Stimulated activated CD4-positive, alpha-beta T cell treated with anti-CD3 and anti-CD28 coated beads, Interleukin-15, amount 100 ng/mL, for 1 hour (primary cell): ENCODE measurements at places on chromosomes 16 and 17.

GRCh38 chr17:15247891-15248529 lies 17.1 kb downstream of the PMP22 start:
- DNase-seq: no peak

DNA sequence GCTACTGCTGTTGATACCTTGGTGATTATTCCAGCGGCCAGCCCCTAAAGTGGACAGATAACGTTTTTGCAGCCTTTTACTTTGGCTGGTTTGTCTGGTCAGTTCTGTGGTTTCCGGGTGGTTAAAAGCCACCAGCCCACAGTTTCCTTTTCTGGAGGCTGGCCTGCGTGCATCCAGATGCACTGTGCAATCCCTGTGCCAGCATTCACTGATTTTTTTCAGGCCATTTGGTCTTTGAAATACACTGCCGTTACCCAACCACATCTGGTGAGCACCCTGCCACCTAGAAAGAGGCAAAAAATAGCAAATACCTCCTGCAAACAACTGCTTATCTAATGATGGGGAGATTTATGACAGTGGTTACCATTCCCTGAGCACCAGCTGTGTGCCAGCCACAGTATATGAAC lies 797 bp downstream of the NUDT7 start:
- DNase-seq: no peak

DNA sequence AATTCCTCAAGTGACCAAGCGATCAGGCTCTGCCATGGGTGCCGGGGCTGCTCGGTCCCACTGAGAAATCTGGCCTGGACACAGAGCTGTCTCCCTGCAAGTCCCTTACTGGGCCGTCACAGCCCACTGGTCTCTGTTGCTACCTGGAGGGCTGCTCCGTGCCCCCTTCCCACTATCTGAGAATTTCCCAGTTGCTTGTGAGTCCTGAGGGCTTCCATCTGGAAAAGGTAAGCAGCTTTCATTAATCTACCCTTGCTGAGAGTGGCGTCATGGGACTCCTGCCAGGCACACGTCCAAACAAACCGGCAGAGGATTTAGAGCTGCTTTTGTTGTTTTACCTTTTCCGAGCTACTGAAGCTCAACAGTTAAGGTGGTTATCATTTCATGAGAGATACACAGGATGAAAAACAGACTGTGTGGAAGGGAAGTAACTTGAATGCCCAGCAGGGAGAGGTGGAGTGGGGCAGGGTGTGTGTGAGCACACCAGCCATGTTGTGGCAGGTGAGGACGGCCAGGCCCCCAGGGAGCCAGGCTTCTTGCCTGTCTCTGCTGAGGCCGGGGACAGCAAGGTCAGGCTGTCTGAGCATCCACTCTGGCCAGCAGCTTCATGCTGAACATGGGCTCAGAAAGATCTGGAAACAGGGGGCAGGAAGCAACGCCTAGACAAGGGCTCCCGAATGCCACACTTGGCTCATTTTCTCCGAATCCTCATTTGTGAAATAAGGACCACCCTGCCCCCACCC lies 50.6 kb downstream of the GTF3C1 start:
- no peak for DNase-seq

GRCh38 chr16:67454104-67454503 lies 23.2 kb downstream of the HSD11B2 start:
- no peak for DNase-seq

DNA sequence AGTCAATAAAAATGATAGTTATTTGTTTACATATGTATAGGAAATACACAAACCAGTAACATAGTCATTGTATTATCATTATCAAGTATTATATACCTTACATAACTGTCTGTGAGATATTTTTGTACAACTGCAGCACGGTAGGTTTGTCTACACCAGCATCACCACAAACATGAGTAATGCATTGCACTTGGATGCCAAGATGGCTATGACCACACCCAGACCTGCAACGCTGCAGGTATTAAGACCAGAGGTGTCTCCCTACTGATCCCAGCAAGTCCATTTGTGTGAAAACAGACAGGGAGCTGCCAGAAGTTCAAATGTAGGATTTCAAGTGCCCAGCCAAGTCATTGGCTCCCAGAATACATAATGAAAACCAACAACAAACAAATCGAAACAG lies 34.2 kb upstream of the NOS2 start:
- DNase-seq: no peak

- DNase-seq: no peak
Observed at GRCh38 chr17:40461732-40462342, 18.6 kb downstream of the IGFBP4 start.
